Hypothalamus (tissue), 51 donors: ENCODE measurements at places on chromosomes 1 and 21.

DNA sequence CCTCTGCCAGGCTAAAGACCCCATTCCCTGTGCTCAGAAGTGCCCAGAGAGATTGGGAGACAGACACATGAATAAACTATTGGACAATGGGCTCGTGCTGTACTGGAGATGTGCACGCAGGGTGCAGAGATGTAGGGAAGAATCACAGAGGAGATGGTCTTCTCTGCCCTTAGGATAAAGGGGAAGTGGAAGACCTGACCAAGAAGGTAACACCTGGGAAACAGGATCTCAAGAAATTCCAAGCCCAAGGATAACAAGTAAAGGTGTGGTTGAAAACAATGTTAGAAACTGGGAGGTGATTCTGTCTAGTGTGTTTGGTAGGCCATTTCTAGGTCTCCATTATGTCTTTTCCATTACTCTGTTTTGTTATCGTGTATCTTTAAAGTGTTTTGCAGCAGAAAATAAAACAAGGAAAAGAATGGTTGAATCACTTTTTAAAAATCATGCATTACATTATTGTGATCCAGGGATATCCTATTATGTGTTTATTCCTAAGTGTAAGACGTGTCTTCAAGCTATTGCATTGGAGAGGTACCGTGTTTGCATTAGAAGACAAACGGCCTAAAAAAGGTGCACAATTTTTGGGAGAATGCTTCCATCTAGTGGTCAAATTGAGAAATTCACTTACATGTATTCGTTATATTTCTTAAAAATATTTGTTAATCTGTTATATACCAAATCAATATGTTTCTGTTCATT is 40.8 kb upstream of the KCTD3 start:
- no peak for DNase-seq

DNA sequence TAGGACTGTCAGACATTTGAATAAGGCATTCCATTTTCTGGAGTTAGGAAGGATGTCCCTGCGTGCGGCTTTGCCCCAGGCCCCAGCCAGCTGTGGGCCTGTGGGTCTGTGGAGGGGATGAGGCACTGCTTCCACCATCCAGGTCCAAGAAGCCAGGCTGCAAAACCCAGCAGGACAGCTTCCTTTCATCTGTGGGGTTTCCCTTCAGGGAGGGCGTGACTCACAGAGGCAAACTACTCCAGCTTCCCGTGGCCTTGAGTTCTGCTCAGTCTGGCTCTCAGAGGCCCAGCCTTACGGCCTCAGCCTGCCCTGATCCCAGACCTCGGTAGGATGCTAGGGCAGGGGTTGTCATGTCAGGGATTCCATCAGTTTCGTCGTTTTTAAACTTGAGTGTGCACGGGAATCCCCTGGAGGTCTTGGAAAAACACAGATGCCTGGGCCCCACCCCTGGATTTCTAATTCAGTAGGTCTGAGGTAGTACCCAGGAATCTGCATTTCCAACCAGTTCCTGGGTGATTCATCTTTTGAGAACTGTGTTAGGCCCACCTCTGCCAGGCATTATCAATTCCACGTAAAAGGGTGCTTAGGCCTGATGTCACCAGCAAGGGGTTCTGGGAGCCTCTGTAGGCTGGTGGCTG is 32.3 kb upstream of the TENT5C start:
- DNase-seq: no peak

- DNase-seq: no peak
These were observed 193.3 kb upstream of the SNX7 start for GRCh38 chr1:98468111-98468717.

DNA sequence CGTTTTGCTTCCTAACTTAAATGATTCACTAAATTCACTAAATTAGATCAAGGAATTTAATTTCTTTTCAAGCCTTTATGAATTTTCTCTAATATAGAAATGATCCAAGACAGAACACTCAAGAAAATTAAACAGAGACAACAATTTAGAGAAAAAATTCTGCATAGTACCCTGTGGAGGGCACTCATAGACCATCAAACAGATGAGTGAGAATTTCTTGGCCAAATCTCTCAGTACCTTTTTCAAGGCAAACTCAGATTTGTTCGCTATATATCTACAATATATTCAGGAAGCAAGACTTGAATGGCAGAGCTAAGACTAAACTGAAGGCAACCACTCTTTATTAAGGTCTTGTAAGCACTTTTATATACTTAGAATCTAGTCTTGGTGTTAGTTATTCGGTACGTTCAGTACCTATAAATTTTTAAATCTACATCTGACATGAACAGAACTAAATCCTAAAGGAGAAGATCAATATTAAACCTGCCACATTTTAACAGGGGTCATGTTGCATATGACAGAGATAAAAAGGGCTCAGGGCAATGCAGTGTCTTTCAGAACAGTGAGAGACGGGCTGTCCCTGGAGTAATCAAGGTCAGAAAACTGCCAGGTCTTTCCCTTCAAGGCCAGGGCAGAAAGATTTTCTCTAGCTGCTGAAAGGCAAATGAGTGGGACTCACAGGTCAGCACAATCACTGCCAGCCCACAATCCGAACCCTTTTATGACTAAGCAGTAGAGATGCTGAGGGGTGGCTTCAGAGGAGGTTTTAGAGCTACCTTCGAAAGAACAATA is 118.8 kb upstream of the TMPRSS15 start:
- no peak for DNase-seq

DNA sequence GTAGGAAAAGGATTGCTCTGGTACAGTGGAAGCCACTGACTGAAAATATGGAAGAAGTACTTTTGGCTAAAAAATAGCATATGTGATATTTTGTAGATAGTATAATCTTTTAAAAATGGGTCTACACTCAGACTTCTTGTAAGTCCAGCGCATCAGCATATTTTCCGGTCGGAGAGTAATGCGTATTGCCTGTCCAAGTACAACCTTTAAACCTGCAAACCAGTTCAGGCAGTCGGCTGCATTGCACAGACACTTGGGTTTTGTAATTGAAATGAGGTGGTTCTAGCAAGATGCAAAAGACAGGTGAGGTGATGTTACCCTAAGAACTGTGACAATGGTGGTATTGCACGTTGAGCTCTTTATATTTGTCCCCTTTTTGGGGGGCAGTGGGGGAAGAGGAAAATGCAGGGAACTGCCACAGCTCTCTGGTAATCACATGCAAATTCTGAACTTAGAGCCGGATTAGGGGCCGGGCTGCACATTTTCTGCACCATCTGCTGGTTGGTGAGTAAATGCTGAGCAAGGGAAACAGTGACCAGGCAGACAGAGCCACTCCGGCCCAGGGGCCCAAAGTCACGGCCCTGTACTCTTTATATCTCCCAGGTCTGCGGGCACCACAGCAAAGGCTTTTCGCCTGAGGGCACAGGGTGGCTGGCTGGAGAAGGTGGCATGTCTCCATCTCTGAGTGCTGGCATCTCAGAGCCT is 2.3 kb downstream of the GPR137B start:
- peak; percentile 17 for DNase-seq

DNA sequence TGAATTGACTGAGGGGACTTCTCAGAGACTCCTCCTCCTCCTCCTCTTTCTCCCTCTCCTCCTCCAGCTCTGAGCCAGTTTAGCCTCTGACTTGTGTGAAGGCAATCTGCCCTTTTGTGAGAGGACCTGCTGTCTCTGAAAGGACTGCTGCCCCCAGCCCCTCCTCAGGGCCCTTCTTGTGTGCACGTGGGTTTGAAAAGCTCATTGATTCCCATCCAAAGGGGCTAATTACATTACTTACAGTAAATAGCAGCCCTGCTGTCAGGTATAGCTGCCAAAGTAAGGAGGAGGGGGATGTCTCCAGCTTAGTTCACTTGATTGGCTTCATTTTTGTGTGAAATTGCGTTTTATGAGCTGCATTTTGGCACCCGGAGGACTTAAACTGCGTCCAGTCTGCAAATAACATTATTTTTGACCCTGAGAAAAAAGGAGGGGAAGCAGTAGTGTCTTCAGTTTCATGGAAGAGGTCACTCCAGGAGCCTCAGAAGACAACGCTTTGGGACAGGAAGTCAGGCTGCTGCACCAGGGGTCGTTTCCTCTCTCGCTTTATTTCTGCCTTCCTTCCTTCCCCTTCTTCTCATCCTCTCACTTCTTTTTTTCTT is 1.8 kb upstream of the LHX9 start:
- DNase-seq: no peak

GRCh38 chr1:150730130-150730721 is 9.5 kb upstream of the HORMAD1 start:
- no peak for DNase-seq

DNA sequence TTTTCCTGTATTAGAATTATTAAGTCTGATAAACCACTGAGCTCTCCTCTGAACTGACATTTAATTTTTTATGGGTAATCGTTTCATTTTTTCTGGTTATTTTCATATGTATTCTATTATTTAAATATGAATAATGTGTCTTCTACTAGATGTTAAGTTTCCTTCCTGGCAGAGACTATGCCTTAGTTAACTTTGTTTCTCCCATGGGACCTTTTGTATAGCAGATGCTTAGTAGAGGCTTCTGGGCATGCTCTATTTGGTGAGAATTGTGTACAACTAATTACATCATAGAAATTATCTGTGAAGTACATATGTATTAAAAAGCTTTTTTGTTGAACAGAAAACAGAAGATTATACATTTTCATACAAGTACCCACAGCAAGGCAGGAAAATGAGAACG is 23.4 kb downstream of the CTBS start:
- no peak for DNase-seq

DNA sequence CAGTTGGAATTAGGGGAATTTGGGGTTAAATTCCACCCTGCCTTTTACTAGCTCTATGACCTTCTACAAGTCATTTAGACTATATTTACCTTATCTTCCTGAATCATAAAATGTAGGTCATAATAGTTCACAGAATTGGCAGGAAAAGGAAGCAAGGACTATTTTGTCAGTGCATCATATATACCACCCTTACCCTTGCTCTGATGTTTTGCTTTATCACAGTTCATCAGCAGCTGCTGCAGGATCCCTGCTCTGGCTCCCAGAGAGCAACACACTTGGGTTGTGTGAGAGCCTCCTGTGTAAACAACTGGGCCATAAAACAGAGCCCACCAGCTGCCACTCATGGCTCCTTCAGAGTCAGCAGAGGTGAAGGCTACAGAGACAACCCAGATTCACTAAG is 631.6 kb upstream of the CAMK1G start:
- no peak for DNase-seq

- no peak for DNase-seq
These were observed 570.2 kb upstream of the BEND5 start for GRCh38 chr1:49346767-49347349.

DNA sequence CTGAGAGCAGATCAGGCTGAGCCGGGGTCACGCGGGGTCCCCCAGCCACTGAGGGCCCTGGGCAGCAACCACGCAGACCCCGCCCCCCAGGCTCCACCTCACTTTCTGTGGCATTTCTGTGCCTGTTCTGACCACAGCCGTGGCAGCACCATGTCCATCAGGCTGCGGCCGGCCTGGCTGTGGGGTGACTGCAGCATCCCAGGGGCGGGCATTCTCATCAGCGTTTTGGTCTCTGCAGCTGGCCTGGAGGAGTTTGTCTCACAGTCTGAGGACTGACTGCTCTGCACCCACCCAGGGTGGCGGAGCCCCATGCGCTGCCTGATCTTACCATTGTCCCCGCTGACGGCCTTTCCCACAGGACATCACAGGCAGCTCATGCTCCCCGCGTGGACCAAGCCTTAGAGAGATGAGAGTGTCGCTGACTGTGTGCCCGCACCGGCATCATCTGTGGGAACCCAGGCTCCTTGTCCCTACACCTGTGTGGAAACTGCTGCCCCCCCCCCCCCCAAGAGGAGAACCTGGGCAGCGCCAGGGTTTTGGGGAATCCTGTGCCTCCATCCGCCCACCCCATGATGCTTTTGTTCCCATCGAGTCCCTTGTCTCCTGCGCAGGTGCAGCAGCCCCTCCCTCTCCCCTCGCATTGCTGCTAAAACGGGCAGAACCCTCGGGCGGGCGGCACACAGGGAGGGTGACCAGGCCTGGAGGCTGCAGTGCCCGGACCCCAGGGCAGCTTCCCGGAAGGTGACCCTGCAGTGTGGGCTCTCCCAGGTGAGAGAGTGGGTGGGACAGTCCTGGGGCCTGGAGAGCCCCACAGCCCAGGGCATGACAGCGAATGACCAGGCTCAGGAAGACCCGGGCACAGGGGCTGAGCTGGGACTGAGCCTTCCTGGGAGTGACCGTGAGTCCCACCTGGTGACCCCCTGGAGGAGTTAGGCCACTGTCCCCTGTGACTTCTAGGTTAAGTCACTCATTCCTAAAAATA is 1.8 kb downstream of the KRTAP10-1 start:
- DNase-seq: no peak

DNA sequence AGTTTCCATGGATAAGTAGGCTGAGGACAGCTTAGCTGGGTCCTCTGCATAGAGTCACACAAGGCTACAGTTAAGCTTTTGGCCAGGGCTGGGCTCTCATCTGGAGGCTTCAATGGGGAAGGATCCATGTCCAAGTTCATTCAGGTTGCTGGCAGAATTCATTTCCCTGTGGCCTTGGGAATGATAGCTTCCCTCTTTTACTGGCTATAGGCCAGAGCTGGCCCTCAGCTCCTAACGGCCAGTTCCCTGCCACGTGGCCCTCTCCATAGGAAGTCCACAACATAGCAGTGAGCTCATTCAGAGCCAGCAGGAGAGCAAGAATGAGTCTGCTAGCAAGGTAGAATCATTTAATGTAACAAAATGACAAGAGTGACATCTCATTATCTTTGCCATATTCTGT is 15.1 kb upstream of the PODN start:
- DNase-seq: no peak

GRCh38 chr1:164914208-164914607 is 355.2 kb downstream of the PBX1 start:
- no peak for DNase-seq

GRCh38 chr1:187396929-187397796 is 568.4 kb downstream of the PLA2G4A start:
- DNase-seq: no peak

DNA sequence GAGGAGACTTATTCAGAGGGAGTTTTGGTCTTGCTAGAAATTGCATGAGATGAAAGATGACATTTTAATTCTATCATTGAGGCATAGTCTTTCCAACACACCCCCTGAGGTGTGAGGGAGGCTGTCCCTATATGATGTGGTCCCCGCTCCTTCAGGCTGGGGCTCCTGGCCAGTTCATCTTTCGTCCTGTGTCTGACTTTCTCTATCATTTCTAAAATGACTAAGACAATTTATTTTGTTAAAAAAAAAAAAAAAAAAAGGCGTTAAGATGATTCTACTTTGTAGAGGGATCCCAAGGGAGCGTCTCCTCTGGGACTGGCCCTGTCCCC is 50.5 kb downstream of the PRKCZ start:
- DNase-seq: no peak

DNA sequence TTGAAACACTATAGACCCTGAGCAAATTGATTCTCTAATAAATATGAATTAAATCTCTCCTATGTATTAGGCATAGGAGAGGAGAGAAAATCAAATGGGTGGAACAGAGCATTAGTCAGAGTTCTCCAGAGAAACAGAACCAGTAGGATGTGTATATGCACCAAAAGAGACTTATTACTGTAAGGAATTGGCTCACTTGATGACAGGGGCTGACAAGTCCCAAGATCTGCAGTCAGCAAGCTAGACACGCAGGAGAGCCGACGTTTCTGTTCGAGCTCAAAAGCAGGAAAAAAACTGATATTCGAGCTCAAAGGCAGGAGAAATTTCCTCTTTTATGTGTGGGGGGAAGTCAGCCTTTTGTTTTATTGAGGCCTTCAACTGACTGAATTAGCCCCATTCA is 259.2 kb upstream of the KAZN start:
- no peak for DNase-seq

- DNase-seq: no peak
These were observed 30.4 kb downstream of the ZNF281 start for GRCh38 chr1:200379432-200379757.
